Epithelial cell of proximal tubule (primary cell): ENCODE measurements at places on chromosomes 2 and 18.

- DNase-seq, result no peak
Measured at GRCh38 chr2:114960389-114960788, 517.9 kb downstream of the DPP10 start.

DNA sequence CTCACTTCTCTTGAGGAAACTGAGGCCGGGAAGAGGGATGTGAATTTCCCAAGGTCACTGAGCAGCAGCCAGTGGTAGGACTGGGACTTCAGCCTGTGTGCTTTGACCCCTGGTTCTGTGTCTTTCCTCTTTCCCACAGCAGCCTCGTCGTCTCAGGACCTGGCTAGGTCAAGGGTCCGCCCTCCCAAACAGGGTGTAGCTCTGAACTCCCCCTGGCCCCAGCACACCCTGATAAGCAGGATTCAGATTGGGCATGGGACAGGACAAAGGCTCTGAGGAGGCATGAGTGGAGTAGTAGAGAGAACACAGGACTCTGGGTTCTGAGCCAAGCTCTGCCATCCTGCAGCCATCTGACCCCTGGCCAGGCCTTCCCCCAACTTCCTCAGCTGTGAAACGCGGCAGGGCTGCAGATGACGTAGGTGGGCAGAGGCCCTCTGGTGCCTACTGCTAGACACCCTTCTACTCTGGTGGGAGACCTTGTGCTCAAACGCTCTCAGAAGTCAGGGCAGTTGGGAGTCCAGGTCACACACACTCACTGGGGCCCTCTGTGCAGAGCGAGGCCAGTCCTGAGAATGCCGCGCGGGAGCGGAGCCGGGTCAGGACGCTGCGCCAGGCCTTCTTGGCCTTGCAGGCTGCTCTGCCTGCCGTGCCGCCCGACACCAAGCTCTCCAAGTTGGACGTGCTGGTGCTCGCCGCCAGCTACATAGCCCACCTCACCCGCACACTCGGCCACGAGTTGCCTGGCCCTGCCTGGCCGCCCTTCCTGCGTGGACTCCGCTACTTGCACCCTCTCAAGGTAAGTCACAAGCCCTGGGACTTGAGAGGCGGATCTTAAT, 984 bp downstream of the TCF23 start:
- no peak for DNase-seq

GRCh38 chr18:77132369-77133050, at the start of gene MBP:
MBP (minus strand) TSS chr18:77132783; CDS start chr18:77105261, 27,522 bp downstream.
- no peak for DNase-seq

GRCh38 chr2:231344851-231345250, 50.7 kb upstream of the B3GNT7 start:
- no peak for DNase-seq

DNA sequence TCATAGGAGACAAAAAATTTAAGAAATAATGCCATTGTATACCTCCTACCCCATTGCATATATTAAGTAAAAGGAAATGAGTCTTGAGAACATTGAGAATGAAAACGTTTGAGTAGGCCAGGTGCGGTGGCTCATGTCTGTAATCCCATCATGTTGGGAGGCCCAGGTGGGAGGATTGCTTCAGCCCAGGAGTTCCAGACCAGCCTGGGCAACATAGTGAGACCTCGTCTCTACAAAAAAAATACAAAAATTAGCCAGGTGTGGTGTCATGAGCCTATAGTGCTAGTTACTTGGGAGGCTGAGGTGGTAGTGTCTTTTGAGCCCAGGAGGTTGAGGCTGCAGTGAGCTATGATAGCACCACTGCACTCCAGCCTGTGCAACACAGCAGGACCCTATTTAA, 107.7 kb upstream of the MGAT5 start:
- DNase-seq, result no peak

DNA sequence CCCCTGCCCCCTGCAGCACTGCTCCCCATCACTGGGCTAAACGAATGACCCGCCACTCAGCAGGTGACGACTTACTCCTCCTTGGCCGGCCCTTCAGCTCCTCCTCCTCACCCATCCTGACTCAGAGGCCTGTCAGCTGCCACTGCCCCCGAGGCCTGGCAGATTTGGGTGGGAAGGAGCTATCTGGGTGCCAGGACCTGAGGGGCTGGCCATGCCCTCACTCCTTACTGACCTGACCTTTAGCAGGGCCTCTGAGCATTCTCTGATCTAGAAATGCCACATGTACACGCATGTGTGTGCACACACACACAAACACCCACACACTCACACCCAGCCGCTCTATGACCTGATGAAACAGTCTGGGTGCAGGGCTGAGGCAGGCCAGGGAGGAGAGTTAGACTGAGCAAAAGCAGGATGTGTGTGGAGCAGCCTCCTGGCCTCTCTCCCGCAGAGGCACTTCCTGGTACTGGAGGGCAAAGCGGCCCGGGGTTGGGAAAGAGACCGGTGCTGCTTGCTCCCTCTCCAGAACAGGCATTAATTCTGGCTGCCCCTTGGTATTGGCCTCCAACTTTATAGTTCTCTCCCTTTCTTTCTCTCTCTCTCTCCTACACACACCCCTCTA, 68.0 kb downstream of the ZFP36L2 start:
- peak; percentile 52 for DNase-seq

- DNase-seq, result no peak
Measured at GRCh38 chr2:181697571-181697970, 17.3 kb upstream of the NEUROD1 start.

- DNase-seq, result no peak
Measured at GRCh38 chr2:86566821-86567190, 3.6 kb upstream of the CHMP3 start.

DNA sequence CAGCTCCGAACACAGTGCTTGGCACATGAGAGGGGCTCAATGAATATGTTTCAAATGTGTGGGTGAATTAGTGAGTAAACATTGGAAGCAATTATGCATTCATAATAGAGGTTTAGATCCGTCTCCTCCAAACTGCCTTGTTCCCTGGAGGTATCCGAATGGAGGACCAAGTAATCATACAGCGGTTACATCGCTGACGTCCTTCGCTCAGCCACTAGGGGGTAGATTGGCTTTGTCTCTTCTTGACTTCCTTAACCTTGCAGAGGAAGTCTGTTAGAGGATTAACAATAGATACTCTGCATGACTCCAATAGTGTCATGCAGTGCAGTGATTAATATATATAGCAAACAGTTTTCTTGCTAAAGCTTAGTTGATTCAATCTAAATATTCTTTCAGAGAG, 517.0 kb downstream of the PTPRM start:
- no peak for DNase-seq

DNA sequence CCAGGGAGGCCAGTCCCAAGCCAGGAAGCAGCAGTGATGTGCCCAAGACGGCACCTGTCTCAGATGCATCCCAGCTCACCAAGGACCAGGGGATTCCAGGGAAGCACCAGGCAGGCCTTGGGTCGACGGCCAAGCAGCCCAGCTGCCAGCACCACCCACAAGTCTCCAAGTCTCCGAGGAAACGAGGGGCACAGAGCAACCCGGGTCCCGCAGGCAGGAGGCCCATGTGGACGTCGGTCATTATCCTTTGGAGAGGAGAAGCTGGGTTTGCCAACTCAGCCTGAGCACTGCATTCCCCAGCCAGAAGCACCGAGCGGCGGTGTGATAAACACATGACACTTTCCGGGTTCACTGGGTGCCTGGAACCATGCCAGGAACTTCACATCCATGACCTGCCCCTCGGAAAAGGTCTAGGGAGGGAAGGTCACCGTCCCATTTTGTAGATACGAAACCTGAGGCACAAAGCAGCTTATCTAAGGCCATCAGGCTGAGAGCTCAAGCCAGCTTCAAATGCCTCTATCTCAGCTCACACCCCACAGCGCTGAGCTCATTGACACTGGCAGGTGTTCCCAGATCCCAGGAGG, 104.5 kb downstream of the ZNF516 start:
- no peak for DNase-seq

- DNase-seq, result peak; percentile 94
Measured at GRCh38 chr2:172693037-172693436, 42.6 kb upstream of the RAPGEF4 start.

- DNase-seq, result no peak
Measured at GRCh38 chr2:120350801-120351320, 4.9 kb downstream of the INHBB start.

DNA sequence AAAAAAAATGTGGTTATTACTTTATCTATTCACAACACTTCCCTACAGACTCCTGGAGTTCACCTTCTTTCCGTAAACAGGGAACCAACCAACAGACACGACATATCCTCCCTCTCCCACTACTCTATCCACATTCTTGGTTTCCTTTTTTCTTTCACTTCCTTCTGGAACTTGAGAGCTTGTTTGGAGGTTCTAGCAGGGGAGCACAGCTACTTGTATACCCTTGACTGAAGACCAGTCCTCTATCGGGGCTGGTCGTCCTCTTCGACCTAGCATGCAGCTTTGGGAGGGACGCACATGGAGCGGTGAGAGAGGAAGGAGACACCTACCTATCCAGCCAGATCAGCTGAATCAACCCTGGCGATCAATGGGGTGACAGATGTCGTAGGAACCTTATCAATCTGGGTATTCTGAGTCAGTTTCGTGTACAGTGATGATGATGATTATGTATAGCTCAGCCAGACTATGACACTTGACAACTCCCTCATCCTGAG, 43.5 kb upstream of the MSH2 start:
- DNase-seq, result no peak

- no peak for DNase-seq
Measured at GRCh38 chr18:53911200-53911599, 313.3 kb downstream of the MBD2 start.

DNA sequence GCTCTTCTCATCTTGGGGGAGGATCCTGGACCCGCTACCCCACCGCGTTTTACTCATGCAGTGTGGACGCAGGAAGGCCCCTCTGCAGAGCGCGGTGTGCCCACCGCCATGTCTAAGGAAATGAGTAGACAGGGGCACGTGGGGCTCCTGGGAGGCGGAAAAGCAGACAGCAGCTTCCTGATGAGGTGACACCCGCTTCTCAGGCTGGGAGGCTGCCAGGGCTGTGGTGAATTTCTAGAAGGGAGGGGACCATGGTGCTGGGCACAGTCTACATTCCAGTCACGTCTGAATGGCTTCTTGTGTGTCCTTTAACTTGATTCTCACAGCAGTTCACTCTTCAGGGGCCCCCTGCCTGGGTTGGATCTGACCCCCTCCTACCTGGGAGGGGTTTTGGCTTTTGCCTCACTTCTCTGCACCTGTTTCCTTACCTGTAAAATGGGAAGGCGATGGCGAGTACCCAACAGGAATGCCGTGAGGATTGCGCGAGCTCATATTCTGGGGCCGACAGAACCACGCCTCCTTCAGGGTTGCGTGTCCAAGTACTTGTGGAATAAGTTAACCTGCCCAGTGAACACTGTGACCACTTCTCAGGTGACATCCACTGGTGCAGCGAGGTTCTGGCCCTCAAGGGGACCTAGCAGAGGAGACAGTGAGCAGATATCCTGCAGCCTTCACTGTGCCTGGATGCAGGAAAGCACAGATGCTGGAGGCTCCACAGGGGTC, 32.3 kb upstream of the MBP start:
- DNase-seq, result peak; percentile 31

- DNase-seq, result no peak
Measured at GRCh38 chr18:48861181-48861708, 89.5 kb downstream of the SMAD7 start.

DNA sequence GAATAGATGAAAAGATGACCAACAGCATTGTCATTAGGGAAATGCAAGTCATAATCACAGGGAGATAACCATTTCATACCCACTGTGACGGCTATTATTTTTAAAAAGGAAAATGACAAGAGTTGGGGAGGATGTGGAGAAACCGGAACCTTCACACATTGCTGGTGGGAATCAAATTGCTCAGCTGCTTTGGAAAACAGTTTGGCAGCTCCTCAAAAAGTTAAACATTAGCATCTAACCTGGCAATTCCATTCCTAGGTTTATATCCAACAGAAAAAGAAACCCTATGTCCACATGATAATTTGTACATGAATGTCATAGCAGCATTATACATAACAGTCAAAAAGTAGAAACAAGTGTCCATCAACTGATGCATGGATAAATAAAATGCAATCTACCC, 58.2 kb downstream of the KCNG3 start:
- DNase-seq, result no peak

DNA sequence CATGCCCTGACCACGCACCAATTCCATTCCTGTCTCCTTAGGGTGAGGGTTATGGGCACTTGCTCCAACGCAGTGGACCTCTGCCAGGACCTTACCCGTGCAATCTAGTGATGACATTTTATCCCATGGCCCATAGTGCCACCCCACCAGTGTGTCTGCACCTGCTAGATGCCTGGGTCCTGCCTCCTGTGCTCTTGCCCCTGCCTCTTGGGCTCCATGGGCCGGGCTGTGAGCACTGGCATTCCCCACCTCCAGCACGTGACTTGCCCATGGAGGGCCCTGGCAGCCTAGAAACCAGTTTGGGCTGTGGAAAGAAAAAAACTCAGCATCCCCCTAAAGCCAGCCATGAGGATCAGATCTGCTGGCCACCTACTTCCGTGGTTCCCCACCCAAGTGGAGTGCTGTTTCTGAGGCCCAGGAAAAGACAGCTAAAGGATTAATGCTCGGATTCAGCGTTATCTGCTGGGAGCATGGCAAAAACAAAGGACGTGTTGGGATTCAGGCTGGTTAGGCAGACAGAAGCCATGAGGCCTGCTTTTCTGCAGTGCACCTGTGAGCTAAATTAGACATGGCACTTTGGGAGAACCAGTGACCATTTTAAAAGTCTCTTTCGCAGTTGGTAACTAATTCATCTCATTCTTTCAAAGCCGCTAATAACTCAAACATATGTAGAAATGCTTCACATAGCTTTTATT, 129.2 kb downstream of the ALPK2 start:
- DNase-seq, result no peak

- no peak for DNase-seq
Measured at GRCh38 chr2:39649511-39649910, 16.2 kb upstream of the TMEM178A start.

DNA sequence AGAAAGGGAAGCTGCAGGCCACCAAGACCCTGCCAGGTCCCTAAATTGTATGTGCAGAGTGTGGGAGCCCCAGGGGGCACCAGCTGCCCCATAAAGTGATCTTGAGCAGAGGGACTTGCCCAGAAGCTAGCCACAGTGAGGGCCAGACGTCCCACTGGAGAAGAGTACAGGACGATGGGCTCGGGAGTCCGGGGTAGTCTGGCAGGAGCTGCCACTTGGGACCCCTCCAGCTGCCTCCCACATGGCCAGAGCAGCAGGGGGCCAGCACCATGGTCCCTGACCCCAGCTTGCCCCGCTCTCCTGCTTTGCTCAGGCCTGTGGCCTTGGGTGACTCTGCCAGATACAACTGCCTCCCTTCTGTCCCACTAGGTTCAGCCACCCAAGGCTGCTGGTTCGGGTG, 11.7 kb upstream of the LOXHD1 start:
- no peak for DNase-seq

GRCh38 chr18:27378431-27379095, 193.5 kb upstream of the CHST9 start:
- DNase-seq, result peak; percentile 99

- DNase-seq, result no peak
Measured at GRCh38 chr2:196594158-196594557, 45.4 kb upstream of the CCDC150 start.

DNA sequence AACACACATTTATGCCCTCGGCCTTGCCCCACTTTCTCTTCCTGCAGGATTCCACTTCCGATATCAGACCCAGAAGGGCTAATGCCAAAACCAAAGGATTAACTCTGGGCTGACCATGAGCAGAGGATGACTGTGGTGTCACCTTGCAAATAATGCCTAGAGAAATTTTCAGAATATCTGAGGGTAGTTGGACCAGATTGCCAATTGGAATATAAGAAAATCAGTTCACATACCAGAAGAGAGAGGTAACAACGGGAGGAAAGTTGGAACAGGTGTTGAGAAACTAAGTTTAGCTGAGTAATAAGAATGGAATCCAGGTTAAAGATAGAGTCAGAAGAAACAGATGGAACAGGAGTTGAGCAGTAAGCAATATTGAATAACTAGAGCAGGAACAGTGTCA, 232.7 kb upstream of the UBE2E3 start:
- peak; percentile 46 for DNase-seq
